T-helper 2 cell treated with Interferon-gamma antibody and Interleukin-4, amounts not matched to agents 5 μg/mL and 100 μg/mL, for 36 hours (primary cell): ENCODE measurements at places on chromosomes 5 and 9.

DNA sequence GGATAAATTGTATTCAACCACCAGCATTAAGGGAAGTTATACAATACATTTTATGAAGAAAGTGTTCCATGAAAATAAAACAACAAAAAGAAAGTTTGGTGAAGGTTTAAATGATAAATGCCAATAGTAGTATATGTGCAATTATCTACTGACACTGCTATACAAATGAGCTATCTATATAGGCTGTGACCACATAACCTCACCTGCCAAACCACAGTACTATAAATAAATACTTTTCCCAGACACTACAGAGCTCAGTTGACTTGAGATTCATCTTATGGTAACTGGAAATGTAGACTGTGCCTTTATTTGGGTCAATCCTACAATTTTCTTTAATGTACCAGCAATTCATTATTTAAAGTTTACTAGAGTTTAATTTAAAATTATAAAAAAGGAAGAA is 81.0 kb upstream of the CCDC152 start:
- DNase-seq = no peak
- H3K4me1 ChIP-seq = peaks cover 3% of the 10 kb centered on the region
- H3K36me3 ChIP-seq = no peaks in the 10 kb centered on the region
- peaks cover 6% of the 10 kb centered on the region for H3K27me3 ChIP-seq
- H3K27ac ChIP-seq = no peak overlapping the region

GRCh38 chr5:126499853-126500342 is 76.7 kb downstream of the GRAMD2B start:
- no peak for DNase-seq
- H3K27me3 ChIP-seq = no peaks in the 10 kb centered on the region

DNA sequence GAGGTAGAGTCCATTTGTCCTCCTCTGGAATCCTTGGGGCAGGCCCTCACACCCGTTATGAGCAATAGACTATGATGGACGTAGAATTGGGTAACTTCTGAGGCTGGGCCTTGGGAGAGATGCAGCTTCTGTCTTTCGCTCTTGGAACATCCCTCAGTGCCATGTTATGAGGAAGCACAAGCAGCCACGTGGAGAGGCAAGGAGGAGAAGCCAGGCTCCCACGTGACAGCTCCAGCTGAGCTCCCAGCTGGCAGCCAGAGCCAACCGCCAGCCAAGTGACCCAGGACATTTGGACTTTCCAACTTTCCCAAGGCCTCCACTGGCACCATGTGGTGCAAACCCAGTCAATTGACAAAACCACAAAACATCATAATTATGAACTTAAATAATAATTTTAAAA is 43.0 kb upstream of the BOD1 start:
- H3K27me3 ChIP-seq = no peaks in the 10 kb centered on the region
- H3K4me3 ChIP-seq = no peak overlapping the region
- DNase-seq = no peak
- H3K27ac ChIP-seq = no peak overlapping the region
- H3K36me3 ChIP-seq = no peaks in the 10 kb centered on the region

GRCh38 chr5:102753889-102754766 is 977 bp upstream of the PAM start:
- no peaks in the 10 kb centered on the region for H3K36me3 ChIP-seq
- peak overlapping the region; percentile 77 for H3K4me3 ChIP-seq
- H3K27me3 ChIP-seq = peaks cover 26% of the 10 kb centered on the region
- no peak for DNase-seq
- H3K4me1 ChIP-seq = peaks cover 20% of the 10 kb centered on the region

GRCh38 chr5:172678902-172679301 is 37.8 kb downstream of the NEURL1B start:
- DNase-seq = no peak
- H3K4me3 ChIP-seq = no peak overlapping the region
- H3K36me3 ChIP-seq = no peaks in the 10 kb centered on the region

DNA sequence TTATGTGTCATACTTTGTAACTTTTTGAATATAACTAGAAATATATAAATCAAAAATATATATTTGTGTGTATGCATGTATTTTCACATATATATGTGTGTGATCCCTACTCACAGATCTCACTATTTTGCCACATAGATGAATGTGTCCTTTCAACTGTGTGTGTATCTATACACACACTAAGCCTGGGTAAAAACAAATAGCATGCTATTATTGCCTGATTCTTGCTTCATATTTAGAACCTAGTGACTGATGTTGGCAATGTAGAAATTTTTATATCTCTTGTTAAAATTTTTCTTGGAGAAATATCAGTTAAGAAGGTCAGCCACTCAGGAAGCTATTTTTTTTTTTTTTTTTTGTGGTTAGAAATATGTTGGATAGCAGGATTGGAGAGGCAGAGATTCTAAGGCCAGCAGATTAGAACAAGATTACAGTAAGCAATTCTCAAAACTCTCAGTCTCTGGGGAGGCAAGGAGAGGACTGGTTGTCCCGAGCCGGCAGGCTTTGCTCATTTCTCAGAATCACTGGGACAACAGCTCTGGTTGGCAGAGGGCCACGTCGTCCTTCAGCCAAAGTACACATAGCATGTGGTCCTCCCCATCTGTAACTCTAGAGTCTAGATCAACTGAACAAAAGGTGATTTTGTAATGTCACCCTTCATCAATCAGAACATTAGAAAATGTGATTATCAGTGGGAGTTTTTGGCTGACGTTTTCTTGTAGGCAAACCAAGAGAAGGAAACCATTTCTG is 19.7 kb downstream of the C6 start:
- H3K4me1 ChIP-seq = no peaks in the 10 kb centered on the region
- H3K4me3 ChIP-seq = no peak overlapping the region
- H3K27ac ChIP-seq = no peak overlapping the region
- no peak for DNase-seq
- no peaks in the 10 kb centered on the region for H3K27me3 ChIP-seq
- H3K36me3 ChIP-seq = no peaks in the 10 kb centered on the region

DNA sequence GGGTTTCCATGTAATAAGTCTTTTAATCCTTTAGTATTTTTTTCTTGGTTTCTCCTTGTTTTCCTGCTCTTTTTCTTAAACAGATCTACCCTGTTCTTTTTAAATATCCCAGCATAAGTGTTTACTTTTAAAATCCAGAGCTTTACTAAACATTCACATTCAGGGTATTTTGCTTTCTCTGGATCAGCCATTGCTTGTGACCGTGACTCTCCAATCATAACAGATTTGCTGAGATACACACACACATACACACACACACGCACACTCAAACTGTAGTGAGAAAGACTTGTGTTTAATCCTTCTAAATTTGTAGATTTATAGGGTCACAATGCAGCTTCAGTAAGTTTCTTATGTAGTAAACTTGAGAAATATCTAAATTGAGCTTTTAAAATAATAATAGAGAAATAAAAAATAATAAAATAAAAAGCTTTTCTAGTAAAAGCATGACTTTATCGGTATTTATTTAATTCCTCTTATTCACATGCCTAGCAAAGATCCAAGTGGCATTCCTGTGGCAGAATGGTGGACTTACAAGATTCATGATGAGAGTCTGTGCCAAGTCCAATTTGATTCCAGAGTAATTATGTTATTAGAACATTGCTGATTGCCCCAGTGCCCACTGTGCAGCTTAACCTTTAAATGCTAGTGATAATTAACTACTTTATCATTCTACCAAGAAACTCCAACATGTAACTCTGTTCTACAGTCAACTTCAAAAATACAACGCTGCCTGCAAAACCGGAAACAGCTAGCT is 129.0 kb downstream of the TLE4 start:
- peaks cover 7% of the 10 kb centered on the region for H3K36me3 ChIP-seq
- H3K4me3 ChIP-seq = no peak overlapping the region
- H3K27ac ChIP-seq = no peak overlapping the region
- peaks cover 15% of the 10 kb centered on the region for H3K4me1 ChIP-seq

GRCh38 chr5:175325681-175326080 is 118.3 kb downstream of the DRD1 start:
- H3K27ac ChIP-seq = no peak overlapping the region
- H3K4me3 ChIP-seq = no peak overlapping the region
- no peaks in the 10 kb centered on the region for H3K4me1 ChIP-seq
- no peaks in the 10 kb centered on the region for H3K36me3 ChIP-seq
- no peaks in the 10 kb centered on the region for H3K27me3 ChIP-seq

GRCh38 chr5:127313847-127314473 is 23.4 kb downstream of the MEGF10 start:
- H3K27me3 ChIP-seq = peaks cover 28% of the 10 kb centered on the region
- H3K4me1 ChIP-seq = no peaks in the 10 kb centered on the region
- DNase-seq = peak; percentile 34
- no peaks in the 10 kb centered on the region for H3K36me3 ChIP-seq

- H3K4me3 ChIP-seq = no peak overlapping the region
- no peaks in the 10 kb centered on the region for H3K36me3 ChIP-seq
- no peak overlapping the region for H3K27ac ChIP-seq
Observed at GRCh38 chr9:23120630-23121029, 674.0 kb downstream of the DMRTA1 start.

DNA sequence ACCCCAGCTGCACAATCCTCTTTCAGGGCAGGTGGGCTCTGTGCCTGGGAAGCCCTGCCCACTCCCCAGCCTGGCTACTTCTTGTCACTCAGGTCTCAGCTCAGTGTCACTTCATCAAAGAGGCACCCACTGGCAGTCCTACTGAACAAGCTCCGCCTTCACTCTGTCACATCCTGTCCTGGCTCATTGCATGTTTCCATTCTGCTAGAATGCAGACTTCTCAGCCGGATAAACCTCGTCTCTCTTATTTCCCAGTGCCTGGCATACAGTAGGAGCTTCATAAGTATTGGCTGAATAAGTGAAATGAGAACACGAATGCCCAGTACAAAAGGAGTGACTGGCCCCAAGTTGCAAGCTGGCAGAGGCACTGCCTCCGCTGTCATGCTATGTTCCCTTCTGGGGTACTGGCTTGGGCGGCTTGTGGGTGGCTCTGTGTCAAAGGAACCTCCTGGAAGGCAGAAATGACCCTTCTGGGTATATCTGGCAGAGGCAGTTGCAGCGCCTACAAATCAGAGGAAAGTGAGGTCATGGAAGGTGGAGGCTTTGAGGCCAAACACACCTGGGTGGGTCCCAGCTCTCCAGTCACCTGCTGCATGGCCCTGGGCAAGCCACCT is 98.3 kb upstream of the PHYKPL start:
- DNase-seq = peak; percentile 5
- H3K27ac ChIP-seq = peak overlapping the region; percentile 79
- H3K36me3 ChIP-seq = no peaks in the 10 kb centered on the region
- H3K4me1 ChIP-seq = peaks cover 2% of the 10 kb centered on the region
- H3K27me3 ChIP-seq = no peaks in the 10 kb centered on the region
- H3K4me3 ChIP-seq = no peak overlapping the region

- H3K36me3 ChIP-seq = peaks cover 13% of the 10 kb centered on the region
- H3K4me1 ChIP-seq = peaks cover 43% of the 10 kb centered on the region
- H3K27me3 ChIP-seq = no peaks in the 10 kb centered on the region
- H3K4me3 ChIP-seq = no peak overlapping the region
- no peak for DNase-seq
Observed at GRCh38 chr5:80097451-80097850, 62.3 kb downstream of the THBS4 start.

- DNase-seq = no peak
- H3K27me3 ChIP-seq = no peaks in the 10 kb centered on the region
- H3K4me3 ChIP-seq = no peak overlapping the region
- H3K36me3 ChIP-seq = peaks cover 4% of the 10 kb centered on the region
Observed at GRCh38 chr5:52830650-52831049, 42.9 kb downstream of the ITGA1 start.

DNA sequence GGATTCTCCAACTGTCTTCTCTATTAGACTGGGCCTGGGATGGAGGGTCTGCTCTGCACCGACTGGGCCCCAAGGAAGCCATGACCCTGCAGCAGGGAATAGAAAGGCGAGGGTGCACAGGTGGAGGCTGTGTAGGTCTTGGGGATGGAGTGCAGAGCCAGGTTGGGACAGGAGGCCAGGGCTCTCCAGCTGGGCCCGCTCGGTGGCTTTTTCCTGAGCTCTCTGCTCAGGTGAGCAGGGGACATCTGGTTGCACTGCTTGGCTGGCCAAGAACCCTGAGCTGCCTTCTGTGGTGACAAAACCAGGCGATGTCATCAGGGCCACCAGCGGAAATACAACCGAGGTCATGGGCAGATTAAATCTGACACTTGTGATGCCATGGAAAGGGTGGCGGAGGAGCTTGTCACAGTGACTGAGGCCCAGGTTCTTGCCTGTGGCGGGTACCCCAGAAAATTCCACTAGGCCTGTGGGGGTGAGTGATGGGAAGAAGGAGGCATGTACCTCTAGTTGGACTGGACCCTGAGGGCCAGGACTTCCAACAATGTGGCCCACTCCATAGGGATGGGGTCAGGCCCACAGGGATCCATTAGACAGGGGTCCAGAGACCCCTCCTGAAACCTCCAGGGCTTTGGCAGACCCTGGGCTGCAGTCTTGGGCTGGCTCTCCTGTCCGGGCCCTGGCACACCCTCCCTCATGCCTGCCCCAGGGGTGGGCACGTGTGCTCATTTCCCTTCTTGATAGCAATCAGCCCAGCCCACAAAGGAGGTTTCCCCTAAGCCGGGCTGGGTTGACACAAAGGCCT is 4.4 kb upstream of the IL3 start:
- peak; percentile 59 for DNase-seq
- peak overlapping the region; percentile 86 for H3K27ac ChIP-seq
- peaks cover 60% of the 10 kb centered on the region for H3K4me1 ChIP-seq
- no peaks in the 10 kb centered on the region for H3K36me3 ChIP-seq
- H3K4me3 ChIP-seq = peak overlapping the region; percentile 40
- H3K27me3 ChIP-seq = peaks cover 9% of the 10 kb centered on the region

DNA sequence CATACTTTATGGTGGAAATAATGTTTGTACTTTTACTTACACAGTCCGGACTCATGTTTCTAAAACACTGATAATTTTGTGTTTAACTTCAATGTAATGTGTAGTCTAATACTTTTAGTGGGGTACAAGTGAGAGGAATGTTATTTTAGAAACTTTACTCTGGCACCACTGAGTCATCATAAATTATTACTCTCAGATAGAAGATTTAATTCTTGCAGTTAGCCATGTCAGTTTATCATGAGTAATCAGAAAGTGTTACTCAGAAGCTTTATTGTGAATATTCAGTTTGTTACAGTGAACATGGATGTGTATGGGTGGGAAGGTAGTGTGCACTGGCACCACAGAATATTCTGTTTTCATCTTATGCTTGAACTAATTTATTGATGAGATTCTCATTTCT is 20.0 kb downstream of the OGN start:
- H3K36me3 ChIP-seq = peaks cover 12% of the 10 kb centered on the region
- H3K27ac ChIP-seq = no peak overlapping the region
- H3K4me3 ChIP-seq = no peak overlapping the region
- no peak for DNase-seq
- H3K4me1 ChIP-seq = peaks cover 4% of the 10 kb centered on the region

GRCh38 chr5:2876183-2876582 is 124.7 kb upstream of the IRX2 start:
- H3K4me3 ChIP-seq = no peak overlapping the region
- H3K4me1 ChIP-seq = no peaks in the 10 kb centered on the region
- DNase-seq = no peak

DNA sequence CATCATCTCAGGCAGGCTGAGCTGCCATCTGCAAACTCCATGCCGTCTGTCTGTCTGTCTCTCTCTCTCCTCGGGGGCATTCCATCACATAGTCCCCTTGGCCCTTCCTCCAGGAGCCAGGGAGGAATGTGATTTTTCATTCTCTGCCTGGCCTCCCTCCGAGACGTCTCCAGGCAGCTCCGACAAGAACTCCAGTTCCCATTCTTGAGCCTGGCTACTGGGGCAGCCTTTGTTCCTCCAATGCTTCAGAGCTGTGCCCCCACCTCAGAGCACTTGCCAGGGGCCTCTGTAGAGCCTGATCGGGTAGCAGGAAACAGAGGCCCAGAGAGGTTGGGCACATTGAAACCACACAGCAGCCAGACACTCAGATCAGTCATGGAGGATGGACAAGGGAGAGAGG is 74.0 kb downstream of the COL27A1 start:
- H3K4me1 ChIP-seq = no peaks in the 10 kb centered on the region
- H3K4me3 ChIP-seq = no peak overlapping the region
- no peak overlapping the region for H3K27ac ChIP-seq
- no peaks in the 10 kb centered on the region for H3K36me3 ChIP-seq
- no peaks in the 10 kb centered on the region for H3K27me3 ChIP-seq
